ENCODE measurements at places on chromosomes 4 and X.

GRCh38 chrX:49072712-49073095, 1.1 kb downstream of the PRAF2 start:
- no peak for DNase-seq

- no peak for DNase-seq
Measured at GRCh38 chrX:37644381-37645305, 40.9 kb upstream of the XK start.

- DNase-seq: no peak
Measured at GRCh38 chrX:19183761-19184477, 61.7 kb upstream of the ADGRG2 start.

DNA sequence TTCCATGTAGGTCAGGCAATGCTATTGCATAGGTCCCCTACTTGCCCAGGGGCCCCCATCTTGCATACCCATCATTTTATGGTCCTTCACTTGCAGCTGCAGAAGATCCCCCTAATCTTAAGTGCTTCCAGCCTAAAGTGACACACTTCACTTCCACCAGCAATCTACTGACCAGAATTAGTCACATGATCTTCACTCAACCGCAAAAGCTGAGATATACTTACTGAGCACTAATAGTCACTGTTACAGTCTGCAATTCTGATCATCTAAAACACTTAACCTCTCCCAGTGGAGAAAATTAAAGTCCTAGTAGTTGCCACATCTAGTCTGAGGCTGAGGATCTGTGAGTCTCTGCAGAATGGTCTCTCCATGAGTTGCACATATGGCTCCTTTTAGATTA, 82.1 kb downstream of the AREG start:
- no peak for DNase-seq

DNA sequence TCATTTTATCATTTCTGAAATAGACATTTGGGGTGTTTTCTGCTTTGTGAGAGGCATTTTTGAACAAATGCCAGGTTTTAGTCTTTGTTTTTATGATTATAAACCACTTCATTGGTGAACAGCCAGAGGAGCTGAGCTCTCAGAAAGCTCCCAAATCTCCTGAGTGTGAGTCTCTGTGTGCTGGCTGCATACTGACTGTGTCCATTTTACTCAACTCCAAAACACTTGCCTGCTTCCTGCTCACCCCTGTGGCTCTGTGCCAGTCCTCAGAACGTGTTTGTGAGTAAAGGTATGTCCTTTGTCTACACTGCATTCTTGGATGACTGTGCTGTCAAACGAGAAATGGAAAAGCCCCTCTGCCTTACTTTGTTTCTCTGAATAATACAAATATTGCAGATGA, 5.4 kb upstream of the LRAT start:
- no peak for DNase-seq

- DNase-seq: no peak
Measured at GRCh38 chr4:128703948-128704347, 105.6 kb upstream of the JADE1 start.

- DNase-seq: no peak
Measured at GRCh38 chr4:23938796-23939195, 48.9 kb upstream of the PPARGC1A start.

- no peak for DNase-seq
Measured at GRCh38 chr4:150859453-150859852, 155.6 kb downstream of the LRBA start.

- DNase-seq: no peak
Measured at GRCh38 chr4:136484996-136485395, 1047.3 kb downstream of the PCDH18 start.

DNA sequence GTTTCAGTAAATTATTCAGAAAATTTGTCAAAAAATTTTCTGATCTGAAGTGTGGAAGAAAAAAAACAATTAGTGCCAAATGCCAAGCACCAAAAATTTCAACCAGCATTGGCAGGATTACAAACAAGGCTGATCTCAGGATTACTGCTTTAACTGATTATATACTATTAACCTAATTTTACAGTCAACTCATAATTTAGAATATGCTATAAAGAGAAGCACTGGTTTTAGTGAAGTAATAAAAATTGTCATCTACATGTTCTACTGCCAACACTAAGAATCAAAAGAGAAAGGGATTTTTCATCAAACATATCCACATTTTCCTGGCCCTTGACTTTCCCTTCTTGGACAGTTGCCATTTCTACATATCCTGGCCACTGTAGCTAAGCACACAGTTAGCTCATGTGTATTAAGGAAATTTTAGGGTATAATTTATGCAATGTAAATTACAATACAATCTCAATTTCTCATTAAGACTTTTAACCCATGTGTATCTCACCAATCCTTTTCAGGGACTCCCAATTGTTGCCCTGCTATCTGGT, 33.8 kb downstream of the THOC2 start:
- no peak for DNase-seq

DNA sequence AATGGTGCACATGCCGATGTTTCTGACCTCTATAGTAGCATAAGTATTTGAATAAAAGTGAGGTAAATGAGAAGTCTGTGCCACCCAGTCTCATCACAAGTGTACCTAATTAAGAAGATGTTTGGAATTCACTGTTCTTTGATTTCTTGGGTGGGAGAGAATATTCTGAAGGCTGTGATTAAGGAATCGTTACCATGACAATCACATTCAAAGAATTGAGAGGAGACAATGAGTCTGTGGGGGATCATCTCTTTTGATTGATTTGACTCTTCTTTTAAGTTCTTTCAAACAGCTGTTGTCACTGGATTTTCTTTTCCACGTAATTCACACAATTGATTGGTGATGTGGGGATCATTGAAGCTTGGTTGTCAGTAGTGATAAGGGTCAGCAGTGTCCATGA, 18.1 kb downstream of the FHL1 start:
- no peak for DNase-seq

- DNase-seq: no peak
Measured at GRCh38 chrX:35699642-35700041, 98.5 kb upstream of the MAGEB16 start.

DNA sequence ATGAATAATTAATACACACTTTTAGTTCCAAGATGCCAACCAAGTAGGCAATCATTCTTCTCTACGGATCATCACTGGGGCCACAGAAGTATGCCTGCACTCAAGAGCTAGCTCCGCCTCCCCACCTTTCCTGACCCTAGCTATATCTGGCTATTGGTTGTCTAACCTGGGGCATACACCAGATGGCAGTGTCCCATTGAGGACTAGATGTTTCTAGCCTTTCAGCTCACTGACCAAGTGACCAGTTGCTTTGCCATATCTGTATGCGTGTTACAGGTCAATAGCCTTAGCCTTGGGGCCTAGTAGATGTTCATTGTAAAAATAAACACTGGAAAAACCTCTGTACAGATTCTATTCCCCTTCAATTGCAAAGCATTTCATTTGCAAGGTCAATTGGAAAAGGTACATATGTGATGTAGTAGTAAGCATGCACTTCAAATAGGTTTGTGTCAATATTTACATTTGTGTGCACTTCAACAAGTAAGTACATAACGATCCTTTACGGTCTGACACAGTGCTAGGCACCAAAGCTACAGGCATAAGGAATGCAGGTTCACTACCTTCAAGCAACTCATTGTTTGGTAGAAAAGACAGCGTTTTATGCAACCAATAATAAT, 521.7 kb downstream of the PPARGC1A start:
- no peak for DNase-seq

GRCh38 chr4:56575820-56576429, 70.3 kb downstream of the ARL9 start:
- DNase-seq: no peak

DNA sequence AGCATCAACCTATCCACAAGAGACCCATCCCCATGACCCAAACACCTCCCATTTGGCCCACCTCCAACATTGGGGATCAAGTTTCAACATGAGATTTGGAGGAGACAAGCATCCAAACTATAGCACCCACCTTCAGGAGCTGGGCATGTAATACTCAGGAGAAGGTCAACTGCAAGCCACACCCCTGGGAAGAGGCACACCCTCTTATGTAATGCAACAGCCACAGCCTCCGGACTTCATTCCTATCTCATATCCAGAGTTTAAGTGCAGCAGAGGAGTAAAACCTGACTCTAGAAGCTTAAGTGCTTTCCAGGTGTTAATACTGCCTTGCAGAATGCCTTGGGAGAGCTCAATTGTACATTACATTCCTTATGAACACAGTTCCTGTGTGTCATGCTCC, 197.4 kb downstream of the PTTG2 start:
- no peak for DNase-seq

DNA sequence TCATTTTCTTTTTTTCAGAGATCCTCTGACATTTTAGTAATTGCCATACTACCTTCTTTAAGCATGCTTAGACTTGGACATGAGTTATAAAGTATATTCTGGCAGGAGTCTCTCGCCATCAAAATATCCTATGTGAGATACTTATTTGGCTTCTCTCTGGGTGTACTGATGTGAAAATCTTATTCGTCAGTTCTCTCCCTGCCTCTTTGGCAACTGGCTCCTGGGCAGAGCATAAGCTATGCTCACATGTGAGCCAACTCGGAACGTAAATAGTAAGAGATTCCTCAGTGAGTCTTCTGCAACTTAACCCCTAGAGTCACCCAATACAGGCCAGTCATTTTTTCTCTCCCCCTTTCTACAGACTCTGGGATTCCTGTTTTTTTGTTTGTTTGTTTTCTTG, 91.6 kb downstream of the MAGEB17 start:
- no peak for DNase-seq

DNA sequence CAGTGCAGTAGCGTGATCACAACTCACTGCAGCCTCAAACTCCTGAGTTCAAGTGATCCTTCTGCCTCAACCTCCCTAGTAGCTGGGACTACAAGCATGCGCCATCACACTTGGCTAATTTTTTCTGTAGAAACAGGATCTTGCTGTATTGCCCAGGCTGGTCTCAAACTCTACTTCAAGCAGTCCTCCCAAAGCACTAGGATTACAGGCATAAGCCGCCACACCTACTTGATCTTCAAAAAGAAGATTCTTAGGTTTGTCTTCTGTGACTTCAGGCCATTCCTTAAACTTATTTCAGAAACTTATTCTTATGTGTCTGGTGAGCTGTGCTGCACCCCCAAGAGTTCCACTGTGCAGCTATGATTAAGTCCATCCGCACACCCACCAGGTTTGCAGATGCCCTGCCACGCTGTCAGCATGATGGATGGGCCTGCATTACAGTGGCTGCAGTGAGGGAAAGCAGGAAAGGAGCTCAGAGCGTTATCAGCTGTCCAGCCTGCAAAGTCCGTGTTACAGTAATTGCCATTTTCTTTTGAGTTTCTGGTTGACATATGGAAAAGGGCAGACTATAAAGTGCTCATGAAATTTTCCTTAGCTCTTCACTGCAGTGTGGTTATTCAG, 146.6 kb downstream of the AASDH start:
- DNase-seq: no peak

- DNase-seq: no peak
Measured at GRCh38 chr4:98556451-98556850, 102.0 kb downstream of the TSPAN5 start.

DNA sequence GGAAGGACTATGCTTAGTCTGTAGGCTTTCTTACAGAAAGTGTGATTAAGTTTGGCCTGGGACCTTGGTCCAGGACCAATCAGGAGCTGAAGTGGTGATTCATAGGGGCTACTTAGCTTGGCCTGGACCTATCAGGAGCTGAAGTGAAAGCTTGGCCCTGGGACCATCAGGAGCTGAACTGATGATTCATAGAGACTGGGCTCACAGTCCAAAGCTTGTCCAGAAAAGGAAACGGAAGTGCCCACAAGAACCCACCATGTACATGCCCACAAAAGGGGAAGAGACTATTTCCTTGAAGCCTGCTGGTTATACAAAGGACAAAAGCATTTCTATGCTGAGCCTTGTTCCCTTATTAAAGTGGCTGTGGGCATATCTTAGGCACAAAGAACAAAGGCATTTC, 12.6 kb downstream of the TENT5D start:
- DNase-seq: no peak

DNA sequence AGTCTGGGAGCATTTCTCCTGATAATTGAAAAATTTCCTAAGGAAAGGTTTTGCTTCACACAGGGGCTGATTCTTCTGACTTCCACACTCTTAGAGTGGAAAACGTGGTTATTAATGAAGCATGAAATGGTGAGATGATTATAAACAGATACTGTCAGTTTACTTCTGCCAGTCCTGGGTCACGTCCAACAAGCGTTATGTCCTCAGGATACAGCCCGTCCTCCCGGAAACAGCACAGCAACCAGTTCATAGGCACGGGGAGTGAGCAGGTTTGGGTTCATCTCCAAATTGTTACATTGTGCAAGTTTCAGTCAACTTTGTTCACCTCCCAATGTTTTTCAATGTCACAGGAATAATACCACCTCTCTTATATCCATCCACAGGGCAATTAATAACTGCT, 98.8 kb downstream of the NPNT start:
- DNase-seq: no peak

GRCh38 chrX:97290199-97290598, 406.5 kb downstream of the RPA4 start:
- no peak for DNase-seq

- DNase-seq: no peak
Measured at GRCh38 chr4:76677571-76678326, 220.2 kb downstream of the SOWAHB start.

DNA sequence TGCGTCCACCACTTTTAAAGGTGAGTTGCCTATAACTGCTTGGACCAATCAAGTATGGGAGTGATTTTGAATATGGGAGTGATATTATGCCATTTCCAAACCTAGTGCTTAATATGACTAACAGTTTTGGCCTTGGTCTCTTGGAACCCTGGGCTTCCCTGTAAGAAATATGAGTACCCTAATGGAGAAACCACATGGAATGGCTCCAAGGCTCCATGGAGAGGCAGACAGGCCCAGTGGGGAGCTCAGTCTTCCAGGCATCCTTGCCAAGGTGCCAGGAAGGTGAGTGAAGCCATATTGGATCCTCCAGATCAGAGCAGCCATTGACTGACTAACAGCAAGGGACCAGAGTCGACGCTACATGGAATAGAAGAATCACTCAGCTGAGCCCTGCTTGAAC, 53.2 kb downstream of the MAML3 start:
- no peak for DNase-seq

- DNase-seq: no peak
Measured at GRCh38 chr4:177410566-177410965, 31.7 kb downstream of the AGA start.

- DNase-seq: no peak
Measured at GRCh38 chrX:64198036-64198435, 7.5 kb downstream of the AMER1 start.

DNA sequence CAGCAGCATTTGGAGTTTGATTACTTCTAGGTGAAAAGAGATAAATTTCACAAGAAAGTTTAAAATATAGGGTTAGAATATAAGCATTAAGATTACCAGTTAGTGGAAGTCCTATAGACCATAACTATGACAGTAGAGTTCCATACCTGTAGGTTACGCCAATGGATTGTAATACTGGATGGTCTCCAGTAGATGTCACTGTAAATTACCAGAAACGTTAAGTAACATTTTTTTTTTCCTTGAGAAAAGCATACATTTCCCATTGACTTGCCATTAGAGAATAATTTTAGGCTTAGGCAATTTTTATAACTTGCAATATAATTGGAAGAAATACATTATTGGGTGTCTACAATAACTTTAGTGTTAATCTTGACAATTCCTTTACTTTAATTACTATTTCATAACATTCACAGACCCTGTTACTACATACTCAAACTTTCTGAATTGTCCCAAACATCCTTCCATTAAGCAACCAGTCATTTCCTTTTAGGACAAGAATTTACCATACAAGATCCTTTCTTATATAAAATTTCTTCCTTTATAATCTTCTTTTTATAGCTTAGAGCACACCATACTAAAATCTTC, 304.1 kb upstream of the TECRL start:
- DNase-seq: no peak
